ENCODE measurements at places on chromosomes 3 and 15.

DNA sequence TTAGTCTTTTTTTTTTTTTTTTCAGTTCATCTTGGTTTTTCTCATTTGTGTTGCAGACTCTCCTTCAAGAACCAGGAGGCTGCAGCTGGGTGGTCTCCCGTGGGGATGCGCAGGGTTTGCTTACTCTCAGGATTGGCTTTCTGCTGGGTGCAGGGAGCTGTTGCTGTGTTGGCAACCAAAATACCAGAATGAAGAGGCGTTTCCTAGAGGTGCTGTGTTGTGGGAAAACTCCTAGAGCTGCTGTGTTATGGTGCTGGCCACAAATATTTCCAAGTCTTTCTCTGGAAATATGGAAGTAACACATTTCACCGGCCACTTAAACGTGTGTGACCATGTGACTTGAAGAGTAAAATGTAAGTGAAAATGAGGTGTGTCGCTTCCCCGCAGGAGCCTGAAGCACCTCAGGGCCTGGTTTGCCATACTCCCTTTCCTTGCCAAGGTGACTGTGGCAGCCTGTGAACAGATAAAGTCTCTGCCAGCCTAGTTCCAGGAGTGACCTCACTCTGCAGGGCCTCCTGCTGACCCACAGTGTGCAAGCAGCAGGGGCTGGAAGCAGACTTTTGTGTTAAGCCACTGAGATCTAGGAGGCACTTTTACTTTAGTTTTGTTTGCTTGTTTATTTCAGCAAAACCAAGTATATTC, 258.9 kb downstream of the ADAMTS17 start:
- DNase-seq = no peak

GRCh38 chr3:123638936-123639689, 54.3 kb upstream of the HACD2 start:
- DNase-seq = no peak

DNA sequence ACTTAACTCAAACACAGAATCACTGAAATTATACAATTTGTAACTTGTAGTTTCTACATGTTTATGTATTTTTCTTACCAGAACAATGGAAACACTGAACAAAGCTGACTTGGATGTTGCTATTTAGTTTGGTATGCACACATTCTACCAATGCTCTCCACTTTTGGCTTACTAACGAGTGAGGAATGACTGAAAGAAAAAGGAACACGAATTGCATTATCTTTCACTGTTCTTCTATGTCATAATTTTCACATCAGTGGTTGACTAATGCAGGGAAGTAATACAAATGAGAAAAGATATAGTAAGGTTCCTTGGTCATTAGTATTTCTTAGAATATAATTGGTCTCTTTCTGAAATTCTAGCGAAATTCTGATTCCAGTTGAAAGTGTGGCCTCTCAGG, 9.8 kb upstream of the CNTN3 start:
- no peak for DNase-seq

DNA sequence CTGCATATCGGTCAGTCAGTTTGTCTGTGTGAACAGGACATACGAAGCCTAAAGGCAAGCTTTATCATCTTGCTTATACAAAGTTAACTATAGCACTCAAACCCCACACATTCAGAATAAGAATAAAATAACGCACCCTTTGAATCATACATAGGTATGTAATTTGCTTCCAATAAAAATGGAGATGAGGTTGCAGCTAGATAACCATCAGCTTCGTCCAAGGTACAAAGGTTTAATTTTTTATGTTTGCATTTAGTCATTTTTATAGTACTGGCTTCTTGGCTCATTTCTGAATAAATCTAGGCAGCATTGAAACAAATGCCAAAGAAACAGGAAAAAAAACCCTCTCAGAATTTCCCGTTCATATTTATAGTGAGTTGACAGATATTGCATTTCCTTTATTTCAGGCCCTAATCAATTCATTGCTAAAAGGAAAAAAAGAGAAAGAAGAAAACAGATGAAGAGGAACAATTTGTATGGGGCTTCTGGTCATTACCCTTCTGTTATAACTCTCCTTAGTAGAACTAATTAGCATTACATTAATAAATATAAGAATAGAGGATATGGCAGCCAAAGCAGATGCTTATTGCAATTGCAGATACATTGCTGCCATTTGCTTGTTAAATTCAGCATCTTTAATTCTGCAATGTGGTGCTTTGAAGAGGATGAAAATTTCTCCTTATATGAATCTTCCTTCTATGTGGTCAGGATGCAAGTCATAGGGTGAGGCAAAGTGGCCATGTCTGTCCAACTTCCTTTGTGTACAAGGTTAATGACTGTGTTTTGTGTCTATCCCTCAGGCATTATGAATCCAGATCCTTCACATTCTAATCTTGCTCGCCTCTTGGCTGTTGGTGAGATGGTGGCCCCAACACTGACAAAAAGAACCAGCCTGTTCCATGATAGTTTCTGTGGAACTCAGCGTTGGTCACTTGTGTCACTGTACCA, 550.0 kb downstream of the AGBL1 start:
- DNase-seq = no peak

DNA sequence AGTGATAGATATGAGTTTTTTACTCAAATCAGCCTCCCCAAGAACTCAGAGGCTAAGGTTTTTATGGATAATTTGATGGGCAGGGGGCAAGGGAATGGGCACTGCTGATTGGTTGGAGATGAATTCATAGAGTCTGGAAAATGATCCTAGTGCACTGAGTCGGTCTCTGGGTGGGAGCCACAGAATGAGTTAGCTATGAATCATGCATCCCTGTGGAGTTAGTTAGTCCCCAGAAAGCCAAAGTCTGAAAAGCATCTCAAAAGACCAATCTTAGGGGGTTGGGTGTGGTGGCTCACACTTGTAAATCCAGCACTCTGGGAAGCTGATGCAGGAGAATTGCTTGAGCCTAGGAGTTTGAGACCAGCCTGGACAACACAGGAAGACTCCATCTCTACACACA, 516.1 kb downstream of the AGBL1 start:
- DNase-seq = no peak

GRCh38 chr15:54779271-54779670, 417.5 kb downstream of the RSL24D1 start:
- DNase-seq = no peak
